ENCODE measurements at places on chromosomes 1 and 21.

DNA sequence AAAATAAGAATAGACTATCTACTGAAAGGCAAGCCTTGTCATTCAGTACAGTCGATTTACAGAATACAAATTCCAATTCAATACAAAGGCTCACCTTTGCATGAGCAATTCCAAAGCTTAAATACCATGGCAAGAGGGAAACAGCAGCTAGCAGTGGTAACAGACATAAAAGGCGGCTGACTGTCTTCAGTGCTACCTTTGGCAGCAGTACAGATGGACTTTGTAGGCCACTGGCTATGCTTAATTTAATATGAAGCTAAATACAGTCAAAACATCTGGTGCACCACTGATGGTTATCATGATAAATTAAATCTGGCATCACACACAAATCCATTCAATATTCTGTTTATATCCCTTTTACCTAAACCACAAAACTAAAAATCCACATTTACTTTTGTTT lies 62.4 kb downstream of the RERE start:
- no peak for DNase-seq

- no peak for DNase-seq
These were observed 39.5 kb upstream of the TNFRSF1B start for GRCh38 chr1:12127206-12127810.

- no peak for DNase-seq
These were observed 59.5 kb downstream of the EIF4G3 start for GRCh38 chr1:21117159-21117558.

- DNase-seq = no peak
These were observed 8.7 kb downstream of the GBP4 start for GRCh38 chr1:89190017-89190416.

GRCh38 chr1:107538502-107538901 lies 397.7 kb downstream of the NTNG1 start:
- DNase-seq = no peak

DNA sequence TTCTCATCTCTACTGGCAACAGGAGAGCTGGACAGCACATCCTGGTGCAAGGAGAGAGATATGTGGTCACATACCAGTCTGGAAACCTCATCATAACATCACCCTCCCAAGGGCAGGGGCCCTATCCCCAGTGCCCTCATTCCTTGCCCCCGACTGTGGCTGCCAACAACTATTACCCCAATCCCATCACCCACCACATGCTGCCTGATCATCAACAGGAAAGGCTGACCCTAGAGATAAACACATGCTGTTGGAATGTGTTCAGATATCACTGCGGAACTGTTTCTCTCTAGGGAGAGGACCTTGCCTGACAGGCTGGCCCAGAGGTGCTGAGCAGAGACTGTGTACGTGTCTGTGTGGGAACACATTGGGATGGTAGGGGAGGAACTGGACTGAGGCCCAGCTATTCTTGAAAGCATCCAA lies 4.5 kb upstream of the INKA2 start:
- no peak for DNase-seq

DNA sequence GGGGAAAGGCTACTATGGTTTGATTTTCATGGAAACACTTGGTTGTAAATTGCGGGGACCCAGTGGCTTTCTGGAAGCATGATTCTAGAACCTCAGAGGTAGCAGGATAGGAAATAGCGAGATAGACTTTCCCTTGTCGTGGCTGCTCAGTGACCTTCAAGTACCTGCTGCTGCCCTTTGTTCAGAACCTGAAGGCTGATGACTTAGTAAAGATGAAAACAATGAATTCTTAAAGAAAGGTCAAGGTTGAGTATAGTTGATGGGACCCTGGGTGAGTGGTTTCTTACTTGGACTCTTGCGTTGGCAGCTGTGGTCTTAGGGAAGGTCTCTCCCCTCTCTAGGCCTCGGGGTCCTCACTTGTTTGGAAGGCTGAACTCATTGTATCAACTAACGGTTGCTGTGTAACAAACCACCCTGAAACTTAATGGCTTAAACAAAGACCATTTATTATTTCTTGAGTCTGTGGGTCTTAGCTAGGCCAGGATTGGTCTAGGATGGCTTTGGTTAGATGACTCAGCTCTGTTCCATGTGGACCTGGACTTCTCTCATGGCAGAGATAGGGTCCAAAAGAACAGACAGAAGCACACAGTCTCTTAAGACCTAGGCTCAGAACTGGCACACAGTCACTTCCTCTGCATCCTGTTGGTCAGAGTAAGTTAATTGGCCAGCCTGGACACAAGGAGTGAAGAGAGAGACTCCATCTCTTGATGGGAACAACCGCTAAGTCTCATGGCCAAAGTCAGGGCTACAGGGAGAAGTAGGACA lies 89.2 kb upstream of the SELENON start:
- no peak for DNase-seq

GRCh38 chr1:29960876-29961275 lies 724.6 kb downstream of the PTPRU start:
- no peak for DNase-seq

DNA sequence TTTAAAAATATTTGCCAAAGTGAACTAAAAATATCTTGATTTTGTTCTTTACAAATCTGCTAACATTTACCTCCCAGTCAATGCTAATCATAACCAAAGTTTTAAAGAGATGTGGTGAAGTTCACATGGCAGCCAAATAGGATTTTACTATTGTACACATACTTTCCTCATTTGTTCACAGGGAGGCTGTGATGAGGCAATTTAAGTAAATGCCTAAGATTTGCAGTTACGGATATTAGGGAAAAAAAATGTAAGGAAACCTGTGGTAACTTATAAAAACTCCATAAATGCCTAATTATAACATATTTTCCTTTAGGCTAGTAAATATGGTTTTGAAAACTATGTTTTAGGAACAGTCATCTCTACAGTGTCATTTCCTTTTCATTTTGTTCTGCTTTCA lies 32.4 kb downstream of the RGS5 start:
- DNase-seq = no peak

DNA sequence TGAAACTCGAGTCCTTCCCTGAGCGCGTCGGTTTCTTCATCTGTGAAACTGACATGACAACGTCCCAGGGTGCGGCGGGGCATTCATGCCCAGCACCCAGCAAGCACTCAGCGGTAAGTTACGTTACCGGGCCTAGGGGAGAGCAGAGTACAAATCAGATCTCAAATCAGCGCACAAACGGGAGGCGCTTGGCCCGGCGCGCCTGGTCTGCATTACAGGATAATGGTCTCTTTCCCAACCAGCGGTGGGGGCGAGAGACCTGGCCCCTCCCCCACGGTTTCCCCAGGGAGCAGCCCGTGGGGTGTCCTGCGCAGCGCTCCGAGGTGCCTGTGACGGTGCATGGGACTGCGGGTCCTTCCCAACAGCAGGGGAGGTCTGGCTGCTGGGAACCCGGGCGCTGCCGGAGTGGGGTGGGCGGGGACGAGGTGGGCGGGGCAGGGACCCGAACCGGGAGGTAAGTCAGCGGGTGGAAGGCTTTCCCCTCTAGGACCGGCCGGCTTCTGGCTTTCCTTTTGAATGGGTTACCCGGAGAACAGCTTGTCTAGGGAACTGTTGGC lies 1.0 kb downstream of the TMEM51 start:
- no peak for DNase-seq

DNA sequence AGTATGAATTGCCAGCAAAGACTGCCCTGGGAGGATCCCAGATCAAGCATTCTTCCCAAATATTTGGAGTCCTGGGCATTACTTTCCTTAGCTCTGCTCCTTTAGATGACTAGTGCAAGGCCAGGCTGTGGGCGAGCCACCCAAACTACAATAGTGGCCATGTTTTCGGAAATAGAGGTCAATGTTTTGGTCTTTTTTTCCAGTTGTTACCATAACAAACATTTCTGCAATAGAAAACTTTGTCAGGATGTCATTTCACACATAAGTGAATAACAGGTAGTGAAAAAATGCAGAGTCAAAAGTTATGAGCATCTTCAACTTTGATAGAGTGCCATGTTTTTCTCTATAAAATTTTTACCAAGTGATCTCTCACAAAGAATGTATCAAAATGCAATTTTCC lies 25.2 kb upstream of the OR10J4 start:
- DNase-seq = no peak

DNA sequence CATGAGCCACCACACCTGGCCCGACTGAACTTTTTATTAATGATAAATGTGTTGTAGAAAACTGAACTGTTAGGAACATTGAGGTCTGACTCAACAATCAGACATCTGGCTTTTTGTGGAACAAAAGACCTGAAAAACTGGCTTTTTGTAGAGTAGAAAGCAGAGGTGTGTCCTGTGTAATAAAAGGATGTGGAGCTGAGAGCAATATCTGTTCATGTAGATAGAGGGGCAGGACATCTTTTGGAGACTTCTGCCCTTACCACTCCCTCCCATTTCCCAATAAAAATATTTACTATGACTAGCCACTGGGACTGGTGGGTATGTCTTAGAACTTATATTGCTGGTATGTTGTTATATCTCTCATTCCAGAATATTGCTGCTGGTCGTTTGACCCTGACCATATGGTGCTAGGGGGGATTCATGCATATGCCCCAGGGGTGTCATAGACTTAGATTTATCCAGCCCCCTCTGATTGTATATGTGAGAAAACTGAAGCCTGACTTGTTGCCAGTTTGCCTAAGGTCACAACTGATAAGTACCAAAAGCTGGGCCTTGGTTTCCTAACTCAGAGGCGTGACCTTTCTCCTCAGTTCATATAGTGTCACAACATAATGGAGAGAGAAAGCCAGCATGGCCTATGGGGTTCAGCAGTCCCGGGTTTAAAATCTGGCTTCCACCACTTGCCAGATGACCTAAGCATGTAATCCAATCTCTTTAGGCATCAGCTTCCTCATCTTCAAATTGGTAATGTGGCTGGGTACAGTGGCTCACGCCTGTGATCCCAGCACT lies 33.5 kb upstream of the PIGV start:
- no peak for DNase-seq

DNA sequence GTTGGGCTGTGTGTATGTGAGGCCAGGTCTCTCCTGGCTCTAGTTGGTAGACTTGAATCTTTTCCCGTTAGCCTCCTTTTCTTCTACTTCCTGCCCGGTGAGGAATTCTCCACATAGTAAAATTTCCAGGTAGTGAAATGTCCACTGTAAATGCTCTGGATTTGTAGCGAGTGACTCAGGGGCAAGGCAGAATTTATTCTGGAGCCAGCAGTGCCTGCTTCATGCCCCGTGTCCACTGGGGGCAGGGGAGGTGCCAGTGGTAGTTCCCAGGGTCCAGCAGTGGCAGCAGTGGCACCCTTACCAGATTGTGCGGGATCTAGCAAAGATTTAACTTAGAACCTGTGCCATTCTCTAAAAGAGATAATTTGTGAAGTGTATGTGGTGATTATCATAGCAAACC lies 74.5 kb upstream of the USP24 start:
- DNase-seq = no peak

- no peak for DNase-seq
These were observed 136.2 kb upstream of the RUNX3 start for GRCh38 chr1:25066256-25066655.

DNA sequence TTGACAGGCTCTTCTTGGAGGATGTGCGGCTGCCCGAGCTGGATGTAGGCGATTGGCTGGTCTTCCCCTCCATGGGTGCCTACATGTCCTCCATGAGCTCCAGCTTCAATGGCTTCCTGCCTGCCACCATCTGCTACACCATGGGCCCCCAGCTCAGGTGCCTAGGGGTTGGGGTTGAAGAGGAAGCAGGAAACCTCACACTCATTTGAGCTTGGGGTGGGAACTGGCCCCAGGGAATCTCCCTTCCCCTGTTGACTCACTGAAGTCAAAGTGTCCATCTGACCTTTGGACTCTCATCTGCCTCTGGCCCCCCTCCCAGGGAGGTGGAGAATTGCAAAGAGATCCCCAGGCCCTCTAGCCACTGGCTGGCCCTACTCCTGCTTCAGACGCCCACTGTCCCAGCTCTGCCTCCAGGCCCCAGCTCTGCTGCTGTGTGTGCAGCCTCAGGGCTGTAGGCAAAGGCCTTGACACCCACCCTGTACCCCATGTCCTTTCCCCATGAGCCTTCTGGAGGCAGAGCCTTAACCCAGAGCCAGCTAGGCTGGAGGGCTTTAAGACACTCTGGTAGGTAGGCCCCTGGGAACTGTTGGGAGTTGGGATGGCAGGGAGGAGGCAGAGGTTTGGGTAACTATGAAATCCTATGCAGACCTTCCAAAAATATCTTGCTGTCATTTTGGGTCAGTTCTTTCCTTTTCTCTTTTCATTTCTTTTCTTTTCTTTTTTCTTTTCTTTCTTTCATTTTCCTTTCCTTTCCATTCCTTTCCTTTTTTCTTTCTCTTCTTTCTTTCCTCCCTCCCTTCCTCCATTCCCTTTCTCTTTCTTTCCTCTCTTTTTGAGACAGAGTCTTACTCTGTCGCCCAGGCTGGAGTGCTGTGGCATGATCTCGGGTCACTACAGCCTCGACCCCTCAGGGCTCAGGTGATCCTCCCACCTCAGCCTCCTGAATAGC lies 66.9 kb upstream of the TINAGL1 start:
- no peak for DNase-seq

DNA sequence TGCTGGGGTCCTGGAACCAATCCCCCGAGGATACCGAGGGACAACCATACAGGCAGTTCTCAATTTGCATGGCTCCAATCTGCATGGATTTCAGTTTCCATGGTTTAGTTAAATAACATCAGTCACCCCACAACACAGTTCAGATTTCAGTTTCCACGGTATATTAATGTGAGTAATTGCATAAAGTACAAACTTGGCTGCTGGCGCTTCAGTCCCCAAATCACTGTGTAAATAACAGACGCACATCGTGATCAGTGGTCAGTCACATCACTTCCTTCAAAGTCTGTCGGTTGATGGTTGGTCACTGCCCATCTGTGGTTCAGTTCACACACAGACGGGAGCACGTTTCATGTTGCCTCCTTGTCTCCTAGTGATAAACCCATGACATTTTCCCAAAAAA lies 66.4 kb upstream of the LPGAT1 start:
- DNase-seq = no peak

DNA sequence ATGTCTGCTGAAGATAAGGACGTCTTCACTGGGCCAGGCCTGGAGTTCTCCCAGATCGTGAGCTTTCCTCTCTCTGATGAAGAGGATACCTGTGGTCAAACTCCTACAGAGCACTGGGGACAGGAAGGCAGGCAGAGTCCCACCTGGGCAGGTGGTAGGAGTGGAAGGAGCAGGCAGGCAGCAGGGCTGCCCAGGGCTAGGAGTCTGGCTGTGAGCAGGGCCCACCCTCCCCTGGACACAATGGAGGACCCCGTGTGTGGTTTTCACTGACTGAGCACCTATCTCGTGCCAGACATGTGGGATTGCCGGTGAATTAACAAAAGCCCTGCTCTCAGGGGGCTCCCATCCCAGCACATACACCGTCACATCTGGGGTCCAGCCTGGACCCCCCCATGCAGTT lies 4.9 kb upstream of the SAMD11 start:
- DNase-seq = no peak

GRCh38 chr1:35762141-35762540 lies 7.6 kb downstream of the CLSPN start:
- no peak for DNase-seq

All from stimulated activated CD4-positive, alpha-beta T cell treated with anti-CD3 and anti-CD28 coated beads, Interleukin-15, amount 100 ng/mL, for 1 hour (primary cell).